ENCODE measurements at places on chromosomes 7 and 10. TPM values are rescaled to one million over a fixed set of nuclear protein-coding genes. Genes with fewer than 3 reads are reported as not detected.

The ARHGEF35 gene
- 3.6 TPM for total RNA-seq

The SUN3 gene
- not detected for total RNA-seq

DNA sequence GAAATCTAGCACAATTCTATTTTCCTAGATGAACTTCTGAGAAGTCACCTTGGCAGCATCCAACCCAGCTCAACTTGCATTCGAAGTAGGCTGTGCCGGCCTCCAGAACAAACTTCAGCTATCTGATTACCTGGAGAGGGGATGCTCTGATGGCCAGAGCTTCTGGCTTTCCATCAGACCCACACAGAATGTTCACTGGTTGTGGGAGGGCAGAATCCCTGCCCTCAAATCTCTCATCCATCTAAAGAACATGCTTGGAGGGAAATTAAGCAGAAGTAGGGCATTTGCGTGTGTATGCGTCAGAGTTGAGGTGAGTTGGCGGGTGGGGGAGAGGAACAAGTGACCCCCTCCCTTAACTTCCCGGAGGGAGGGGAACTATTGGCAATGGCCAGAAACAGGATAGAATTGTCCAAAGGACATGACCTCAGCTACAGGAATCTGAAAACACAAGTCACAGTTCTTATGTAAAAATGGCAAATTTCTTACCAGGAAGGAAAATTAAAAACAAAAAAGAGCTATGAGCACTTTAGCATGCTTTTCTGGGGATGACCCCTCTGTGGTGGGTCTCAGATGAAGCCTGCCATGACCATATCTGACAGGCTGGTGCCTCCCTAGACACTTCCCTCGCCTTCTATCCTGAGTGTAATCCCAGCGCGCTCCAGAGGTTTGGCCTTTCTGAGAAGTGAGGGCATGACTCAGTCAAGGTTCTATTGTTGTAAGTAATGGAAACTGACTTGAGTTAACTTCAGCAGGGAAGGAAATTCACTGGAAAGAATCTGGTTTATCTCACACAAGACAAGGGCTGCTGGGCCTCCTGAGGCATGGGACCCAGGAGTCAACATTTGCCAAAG lies 278.8 kb downstream of the RPS24 start:
- H3K27ac ChIP-seq = no peak overlapping the region
- H3K36me3 ChIP-seq = no peaks in the 10 kb centered on the region
- no peak overlapping the region for H3K4me3 ChIP-seq
- no peaks in the 10 kb centered on the region for H3K27me3 ChIP-seq

The VKORC1L1 gene
- 18.5 TPM for total RNA-seq

The PAPOLB gene
- total RNA-seq = under 0.01 TPM

DNA sequence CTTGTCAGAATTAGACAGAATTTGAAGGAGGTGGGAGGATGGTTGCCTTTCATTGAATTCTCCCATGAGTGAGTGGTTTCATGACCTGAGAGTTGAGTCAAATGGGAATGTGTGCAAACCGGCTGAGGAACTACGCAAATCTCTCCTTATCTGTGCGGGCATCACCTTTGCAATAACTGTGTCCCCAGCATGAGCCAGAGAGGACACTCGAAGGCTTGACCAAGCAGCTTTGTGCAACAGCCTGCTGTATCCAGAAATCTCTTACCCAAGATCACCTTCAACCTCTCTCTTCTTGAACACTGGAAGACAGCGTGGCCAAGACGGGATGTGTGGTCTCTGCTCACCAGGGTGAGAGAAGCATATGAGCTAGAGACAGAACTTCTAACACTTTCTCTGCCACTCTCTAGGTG lies 93.8 kb upstream of the IKZF1 start:
- H3K27me3 ChIP-seq = no peaks in the 10 kb centered on the region
- H3K4me1 ChIP-seq = no peaks in the 10 kb centered on the region
- H3K36me3 ChIP-seq = no peaks in the 10 kb centered on the region
- H3K27ac ChIP-seq = no peak overlapping the region
- DNase-seq = no peak
- H3K4me3 ChIP-seq = no peak overlapping the region

DNA sequence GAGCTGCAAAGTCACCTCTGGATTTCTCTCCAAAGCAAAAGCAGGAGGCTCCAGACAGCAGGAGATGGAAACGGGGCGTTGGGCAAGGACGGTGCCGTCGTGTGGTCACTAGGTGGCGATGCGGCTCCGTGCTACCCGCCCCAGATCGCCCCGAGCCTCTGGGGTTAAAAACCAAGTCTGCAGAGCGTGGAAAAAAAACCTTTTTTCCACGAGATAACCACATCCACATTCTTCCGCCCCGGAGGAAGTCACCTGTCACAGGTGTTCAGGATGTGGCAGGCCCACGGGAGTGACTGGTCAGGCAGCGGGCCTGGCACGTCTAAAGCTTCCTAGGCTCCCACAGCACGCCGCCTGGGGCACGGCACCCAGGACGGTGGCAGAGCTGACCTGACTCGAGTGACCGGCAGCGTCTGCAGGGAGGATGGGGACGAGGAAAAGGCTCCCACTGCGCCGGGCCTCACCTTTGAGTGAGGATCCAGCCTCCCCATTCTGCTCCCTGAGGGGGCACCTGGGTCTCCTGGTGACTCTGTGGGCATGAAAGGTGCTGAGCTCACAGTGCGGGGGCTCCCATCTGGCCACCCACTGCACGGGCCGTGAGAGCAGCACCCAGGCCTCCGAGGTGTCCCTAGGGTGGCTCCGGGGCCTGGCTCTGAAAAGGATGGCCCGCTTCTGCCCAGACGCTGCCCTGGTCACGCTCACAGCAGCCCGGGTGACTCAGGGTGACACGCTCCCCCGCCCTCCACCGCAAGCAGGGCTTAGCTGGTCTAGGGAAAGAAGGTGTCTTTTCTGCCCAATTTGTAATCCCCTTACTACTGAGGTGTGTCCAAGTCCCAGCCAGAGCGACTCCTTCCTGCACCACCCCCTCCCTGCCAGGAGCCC lies 71.3 kb upstream of the TNRC18 start:
- peak overlapping the region; percentile 56 for H3K27ac ChIP-seq
- H3K36me3 ChIP-seq = peaks cover 4% of the 10 kb centered on the region
- H3K27me3 ChIP-seq = no peaks in the 10 kb centered on the region
- H3K4me3 ChIP-seq = peak overlapping the region; percentile 58
- peaks cover 11% of the 10 kb centered on the region for H3K4me1 ChIP-seq

The FAM24B gene
- total RNA-seq = 4.4 TPM

GRCh38 chr7:72286519-72286918 lies 125.6 kb downstream of the CALN1 start:
- DNase-seq = no peak
- no peaks in the 10 kb centered on the region for H3K27me3 ChIP-seq
- no peaks in the 10 kb centered on the region for H3K36me3 ChIP-seq
- no peaks in the 10 kb centered on the region for H3K4me1 ChIP-seq
- no peak overlapping the region for H3K4me3 ChIP-seq
- no peak overlapping the region for H3K27ac ChIP-seq

DNA sequence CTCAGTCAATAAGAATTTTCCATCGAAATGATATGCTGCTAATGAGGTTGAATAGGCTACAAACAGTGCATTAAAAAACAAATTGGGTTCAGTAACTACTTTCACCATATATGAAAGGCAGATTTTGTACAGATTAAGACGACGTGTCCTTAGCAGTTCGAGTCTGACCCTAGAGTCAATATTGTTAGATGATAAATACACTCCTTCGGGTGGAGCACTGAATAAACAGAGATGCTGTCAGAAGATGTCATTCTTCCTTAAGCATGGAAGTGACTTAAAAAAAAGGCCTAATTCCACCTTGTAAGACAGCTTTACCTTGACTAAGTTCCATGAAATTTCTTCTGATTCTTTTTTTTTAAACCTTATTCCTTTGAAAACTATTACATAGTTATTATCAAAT lies 5.8 kb upstream of the AGR2 start:
- no peaks in the 10 kb centered on the region for H3K27me3 ChIP-seq
- H3K36me3 ChIP-seq = no peaks in the 10 kb centered on the region
- no peak for DNase-seq

GRCh38 chr10:11782793-11783557 lies 40.2 kb upstream of the PROSER2 start:
- no peaks in the 10 kb centered on the region for H3K36me3 ChIP-seq
- DNase-seq = peak; percentile 92
- no peaks in the 10 kb centered on the region for H3K4me1 ChIP-seq
- peaks cover 4% of the 10 kb centered on the region for H3K27me3 ChIP-seq
- H3K27ac ChIP-seq = no peak overlapping the region
- no peak overlapping the region for H3K4me3 ChIP-seq

DNA sequence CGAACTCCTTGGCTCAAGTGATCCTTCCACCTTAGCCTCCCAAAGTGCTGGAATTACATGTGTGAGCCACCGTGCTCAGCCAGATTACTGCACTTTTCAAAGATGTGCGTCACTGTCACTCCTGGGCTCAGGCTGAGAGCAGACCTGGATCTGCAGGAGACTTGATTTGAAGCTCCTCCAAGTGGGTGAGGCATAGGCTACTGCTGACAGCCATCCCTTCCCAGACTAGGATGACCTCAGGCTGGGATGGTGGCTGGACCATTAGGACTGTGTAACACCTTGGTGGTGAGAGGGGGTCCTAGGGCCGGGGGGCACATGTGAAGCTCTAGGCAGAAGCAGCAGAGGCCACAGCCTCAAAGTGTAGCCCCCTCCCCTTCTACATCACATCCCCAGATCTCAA lies 8.2 kb upstream of the SRRM3 start:
- H3K4me3 ChIP-seq = no peak overlapping the region
- DNase-seq = no peak
- H3K27me3 ChIP-seq = no peaks in the 10 kb centered on the region

GRCh38 chr7:99314504-99314903 lies 11.2 kb upstream of the ARPC1A start:
- no peaks in the 10 kb centered on the region for H3K36me3 ChIP-seq
- no peak for DNase-seq
- no peaks in the 10 kb centered on the region for H3K27me3 ChIP-seq
- no peak overlapping the region for H3K4me3 ChIP-seq

DNA sequence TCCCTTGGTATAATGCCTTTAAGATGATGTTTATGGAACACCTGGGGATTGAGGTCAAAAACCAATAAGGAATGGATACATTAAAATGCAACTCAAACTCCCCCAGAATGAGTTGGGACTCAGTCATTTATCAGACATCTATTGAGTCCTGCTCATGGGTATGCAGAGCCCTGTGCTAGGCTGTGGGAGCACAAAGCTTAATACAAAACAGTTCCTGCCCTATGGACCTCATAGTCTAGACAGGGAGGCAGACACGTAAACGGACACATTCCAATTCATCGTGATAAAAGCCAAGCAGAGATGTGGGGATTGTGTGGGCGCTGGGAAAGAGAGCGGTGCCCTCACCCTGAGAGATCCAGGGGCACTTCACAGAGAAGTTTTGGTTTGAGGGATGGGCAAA lies 181.7 kb downstream of the PTEN start:
- no peak overlapping the region for H3K4me3 ChIP-seq
- no peak for DNase-seq
- H3K27me3 ChIP-seq = no peaks in the 10 kb centered on the region
- peaks cover 12% of the 10 kb centered on the region for H3K4me1 ChIP-seq
- H3K27ac ChIP-seq = no peak overlapping the region
- H3K36me3 ChIP-seq = no peaks in the 10 kb centered on the region

The FXYD4 gene
- total RNA-seq = not detected

- no peak overlapping the region for H3K4me3 ChIP-seq
- H3K27ac ChIP-seq = no peak overlapping the region
- H3K4me1 ChIP-seq = no peaks in the 10 kb centered on the region
- peaks cover 46% of the 10 kb centered on the region for H3K27me3 ChIP-seq
Measured at GRCh38 chr7:93212881-93213280, 13.4 kb downstream of the HEPACAM2 start.

The ZNF800 gene
- 21.7 TPM for total RNA-seq

The ETV1 gene
- total RNA-seq = 15.9 TPM

DNA sequence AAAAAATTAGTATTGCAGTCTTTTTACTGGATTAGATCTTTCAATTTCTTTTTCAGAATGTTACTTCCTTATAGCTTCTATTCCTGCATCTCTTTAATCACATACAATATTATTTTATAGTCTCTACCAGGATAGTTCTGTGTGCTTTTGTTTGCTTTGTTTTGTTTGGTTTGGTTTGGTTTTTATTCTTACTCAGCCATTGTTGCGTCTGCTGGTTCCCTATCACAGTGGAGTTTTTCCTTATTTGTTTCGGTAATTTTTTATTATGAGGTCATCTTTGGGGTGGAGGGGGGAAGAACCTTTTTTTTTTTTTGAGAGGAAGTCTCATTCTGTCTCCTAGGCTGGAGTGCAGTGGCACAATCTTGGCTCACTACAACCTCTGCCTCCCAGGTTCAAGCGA lies 9.0 kb upstream of the BAIAP2L1 start:
- H3K27me3 ChIP-seq = no peaks in the 10 kb centered on the region
- H3K36me3 ChIP-seq = no peaks in the 10 kb centered on the region
- no peak for DNase-seq
- no peaks in the 10 kb centered on the region for H3K4me1 ChIP-seq
- no peak overlapping the region for H3K27ac ChIP-seq
- H3K4me3 ChIP-seq = no peak overlapping the region

- no peaks in the 10 kb centered on the region for H3K27me3 ChIP-seq
- peaks cover 24% of the 10 kb centered on the region for H3K4me1 ChIP-seq
- no peak overlapping the region for H3K4me3 ChIP-seq
- no peaks in the 10 kb centered on the region for H3K36me3 ChIP-seq
- no peak overlapping the region for H3K27ac ChIP-seq
Measured at GRCh38 chr7:17774248-17774647, 166.0 kb downstream of the SNX13 start.

DNA sequence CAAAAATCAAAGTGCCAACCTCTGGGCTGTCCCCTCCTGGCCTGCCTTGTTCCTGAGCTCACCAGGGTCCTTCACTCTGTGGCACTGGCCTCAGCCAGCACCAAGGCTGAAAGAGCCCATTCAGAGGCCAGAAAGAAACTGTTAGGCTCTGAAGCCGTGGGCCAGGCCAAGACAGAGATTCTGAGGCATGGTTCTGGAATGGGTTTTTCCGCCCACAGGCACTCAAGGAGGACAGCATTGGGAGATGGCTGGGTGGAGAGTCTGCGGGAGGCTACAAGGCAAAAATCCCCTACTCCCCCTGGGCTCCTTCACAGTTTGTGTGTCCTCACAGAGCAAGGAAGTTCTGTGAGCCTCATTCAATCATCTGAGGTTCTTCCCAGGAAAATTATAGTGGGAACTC lies 31.7 kb downstream of the GRIFIN start:
- H3K36me3 ChIP-seq = no peaks in the 10 kb centered on the region
- peaks cover 12% of the 10 kb centered on the region for H3K4me1 ChIP-seq
- H3K4me3 ChIP-seq = no peak overlapping the region
- DNase-seq = peak; percentile 99
- peaks cover 4% of the 10 kb centered on the region for H3K27me3 ChIP-seq

- DNase-seq = no peak
- H3K4me3 ChIP-seq = no peak overlapping the region
- peaks cover 13% of the 10 kb centered on the region for H3K4me1 ChIP-seq
- no peaks in the 10 kb centered on the region for H3K27me3 ChIP-seq
Measured at GRCh38 chr7:36191292-36191920, 38.4 kb downstream of the EEPD1 start.

DNA sequence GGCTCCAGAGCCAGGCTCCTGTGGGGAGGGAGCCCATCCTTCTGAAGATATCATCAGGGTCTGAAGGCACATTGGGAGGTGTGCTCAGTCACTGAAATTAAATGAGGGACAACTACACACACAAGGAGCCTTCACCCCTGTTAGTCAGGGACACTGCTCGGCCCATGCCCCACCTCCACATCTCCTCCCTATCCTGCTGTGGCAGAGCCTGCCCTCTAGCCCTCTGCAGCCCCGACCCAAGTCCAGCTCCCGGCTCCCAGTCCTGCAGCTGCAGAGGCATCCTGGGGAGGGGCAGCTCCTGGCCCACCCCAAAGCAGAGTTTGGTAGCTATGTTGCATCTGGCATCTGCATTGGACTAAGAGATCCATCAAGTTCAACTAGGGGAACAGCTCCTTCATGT lies 136.3 kb downstream of the ZNF248 start:
- no peaks in the 10 kb centered on the region for H3K4me1 ChIP-seq
- H3K4me3 ChIP-seq = no peak overlapping the region
- no peaks in the 10 kb centered on the region for H3K36me3 ChIP-seq
- peak; percentile 54 for DNase-seq
- H3K27me3 ChIP-seq = no peaks in the 10 kb centered on the region
- no peak overlapping the region for H3K27ac ChIP-seq
